ENCODE measurements at places on chromosomes 2 and 18.

- DNase-seq: no peak
These were observed 301.3 kb upstream of the RGPD4 start for GRCh38 chr2:107525406-107525805.

- DNase-seq: no peak
These were observed 45.6 kb upstream of the TMEM178A start for GRCh38 chr2:39620067-39620466.

- DNase-seq: no peak
These were observed 317.5 kb downstream of the TMX3 start for GRCh38 chr18:68397241-68398035.

- DNase-seq: no peak
These were observed 89.8 kb downstream of the SH3RF3 start for GRCh38 chr2:109218792-109219126.

DNA sequence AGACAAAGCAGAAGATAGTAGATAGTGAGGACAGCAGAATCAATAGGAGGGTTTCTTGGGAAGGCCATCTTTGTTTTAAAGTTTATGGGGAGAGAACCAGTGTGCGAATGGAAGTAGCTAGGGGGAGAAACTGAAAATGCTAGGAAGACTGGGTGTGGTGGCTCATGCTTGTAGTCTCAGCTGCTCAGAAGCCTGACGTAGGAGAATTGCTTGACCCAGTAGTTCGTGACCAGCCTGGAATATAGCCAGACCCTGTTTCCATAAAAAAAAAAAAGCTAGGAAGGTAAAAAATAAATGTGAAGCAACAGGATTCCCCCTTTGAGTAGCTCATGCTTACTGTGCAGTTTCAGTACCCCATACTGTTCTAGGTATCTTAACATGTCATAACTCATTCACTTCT lies 19.2 kb upstream of the DRC1 start:
- DNase-seq: no peak

GRCh38 chr2:170052151-170052550 lies 125.8 kb upstream of the MYO3B start:
- DNase-seq: no peak

GRCh38 chr2:188875104-188875503 lies 99.1 kb upstream of the COL3A1 start:
- DNase-seq: no peak

DNA sequence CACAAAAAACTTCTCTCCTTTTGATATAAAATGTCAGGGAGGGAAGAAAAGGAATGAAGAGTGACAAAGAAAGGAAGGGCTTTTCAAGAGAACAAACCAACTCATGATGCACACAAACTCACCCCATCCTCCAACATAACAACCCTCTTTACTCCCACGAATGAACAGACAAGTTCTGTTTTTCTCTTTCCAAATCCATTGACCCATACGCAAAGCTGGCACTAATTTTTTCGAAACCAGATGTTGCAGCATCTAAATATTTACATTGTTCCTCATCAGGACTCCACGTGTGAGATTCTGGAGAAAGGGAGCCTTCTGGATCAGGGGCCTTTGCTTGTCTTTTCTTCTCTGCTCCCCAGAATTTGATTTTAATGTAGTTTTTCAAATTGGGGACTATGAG lies 143.3 kb upstream of the BCL2L11 start:
- no peak for DNase-seq

- DNase-seq: no peak
These were observed 75.6 kb downstream of the COL3A1 start for GRCh38 chr2:189049709-189050164.

GRCh38 chr18:32920796-32921787 lies 148.3 kb upstream of the KLHL14 start:
- no peak for DNase-seq

DNA sequence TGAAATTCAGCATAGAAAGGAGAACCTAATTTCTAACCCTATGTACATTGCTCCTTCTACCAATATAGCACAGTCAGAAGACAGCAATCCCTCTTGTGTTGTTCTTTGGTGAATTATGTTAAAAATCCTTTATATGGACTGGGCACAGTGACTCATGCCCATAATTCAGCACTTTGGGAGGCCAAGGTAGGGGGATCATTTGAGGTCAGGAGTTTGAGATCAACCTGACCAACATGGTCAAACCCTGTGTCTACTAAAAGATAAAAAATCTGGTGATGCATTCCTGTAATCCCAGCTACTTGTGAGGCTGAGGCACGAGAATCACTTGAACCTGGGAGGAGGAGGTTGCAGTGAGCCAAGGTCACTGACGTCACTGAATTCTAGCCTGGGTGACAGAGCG lies 195.6 kb downstream of the TMX3 start:
- no peak for DNase-seq

DNA sequence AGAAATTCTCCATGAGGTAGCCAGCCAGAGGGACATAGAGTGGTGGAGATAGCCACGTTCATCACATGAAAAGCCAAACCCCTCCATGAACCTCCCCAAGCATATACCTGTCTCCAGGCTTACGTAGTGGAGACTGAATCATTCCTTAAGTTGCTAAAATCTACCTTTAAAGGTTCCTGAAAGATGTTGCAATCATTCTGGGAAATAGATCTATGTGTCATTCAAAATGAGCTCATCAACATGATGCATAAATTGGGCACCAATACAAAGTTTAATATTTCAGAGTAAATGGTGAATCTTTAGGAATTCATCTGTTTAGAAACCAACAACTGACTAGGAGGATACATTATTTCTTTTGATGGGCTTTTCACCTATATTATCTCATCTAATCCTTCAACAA lies 362.6 kb upstream of the ID2 start:
- DNase-seq: no peak

Data from CD8-positive, alpha-beta T cell (primary cell).